ENCODE measurements at places on chromosomes 7 and 10.

- no peak for DNase-seq
These were observed 56.9 kb upstream of the MYL10 start for GRCh38 chr7:101686030-101686429.

DNA sequence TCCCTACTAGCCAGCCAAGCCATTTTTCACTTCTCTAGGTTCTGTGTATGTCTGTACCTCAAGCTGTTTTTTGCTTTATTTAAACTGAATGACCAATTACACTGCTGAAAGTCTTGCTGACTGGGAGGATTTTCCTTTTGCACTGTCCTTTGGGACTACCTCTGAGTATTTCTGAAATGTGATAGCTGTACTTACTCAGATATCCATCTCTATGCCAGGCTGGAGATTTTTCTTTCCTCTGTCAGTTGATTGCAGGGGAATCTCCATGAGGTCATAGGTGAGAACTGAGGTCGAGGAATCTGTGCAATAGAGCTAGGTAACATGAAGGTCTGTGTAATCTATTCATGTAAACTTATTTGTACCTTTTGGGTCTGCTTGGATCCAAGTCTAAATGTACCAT lies 38.9 kb upstream of the ANKRD1 start:
- no peak for DNase-seq

- no peak for DNase-seq
These were observed 6.7 kb downstream of the OR13A1 start for GRCh38 chr10:45308707-45309106.

DNA sequence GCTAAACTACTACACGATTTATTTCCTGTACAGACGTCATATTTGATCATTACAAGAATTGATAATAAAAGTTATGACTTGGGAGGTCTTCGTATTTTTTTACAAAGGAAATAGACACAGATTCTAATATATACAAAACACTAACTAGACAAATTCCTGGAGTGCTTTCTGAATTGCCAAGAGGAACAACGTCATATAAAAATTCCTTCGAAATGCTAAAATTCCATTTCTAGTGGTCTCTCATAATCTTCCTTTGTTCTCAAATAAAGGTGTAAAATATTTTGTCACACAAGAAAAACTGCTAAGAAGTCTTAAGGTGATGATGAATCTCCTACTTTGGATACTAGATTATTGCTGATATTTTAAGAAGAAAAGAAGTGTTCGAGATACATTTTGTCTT lies 85.4 kb downstream of the CDK6 start:
- DNase-seq, result no peak

DNA sequence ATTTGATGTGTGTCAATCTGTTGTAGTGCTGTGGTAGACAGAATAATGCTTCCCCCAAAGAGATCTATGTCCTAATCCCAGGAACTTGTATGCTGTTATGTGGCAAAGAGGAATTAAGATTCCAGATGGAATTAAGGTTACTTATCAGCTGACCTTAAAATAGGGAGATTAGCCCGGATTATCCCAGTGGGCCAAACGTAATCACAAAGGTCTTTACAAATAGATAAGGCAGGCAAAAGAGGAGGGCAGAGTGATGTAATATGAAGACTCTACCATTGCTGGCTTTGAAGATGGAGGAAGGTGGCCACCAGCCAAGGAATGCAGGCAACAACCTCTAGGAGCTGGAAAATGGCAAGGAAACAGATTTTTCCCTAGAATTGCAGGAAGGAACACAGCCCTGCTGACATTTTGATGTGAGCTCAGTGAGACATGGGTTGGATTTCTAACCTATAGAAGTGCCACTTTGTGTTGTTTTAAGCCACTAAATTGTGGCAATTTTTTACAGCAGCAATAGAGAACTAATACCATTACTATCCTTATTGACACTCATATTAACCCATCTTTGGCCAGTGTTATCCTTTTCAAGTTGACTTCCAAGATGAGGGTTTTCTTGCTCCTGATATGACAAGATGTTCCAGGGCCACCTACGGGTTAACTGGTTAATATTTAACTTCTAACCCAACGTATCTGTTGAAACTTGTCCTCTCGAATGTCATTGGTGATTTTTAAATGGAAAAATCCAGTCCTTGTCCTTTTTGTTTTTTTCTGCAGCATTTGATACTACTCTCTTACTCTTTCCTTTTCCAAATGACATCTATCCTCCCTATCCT lies 29.3 kb downstream of the CYCS start:
- DNase-seq, result peak; percentile 40

- DNase-seq, result no peak
These were observed 174.9 kb downstream of the CACNA2D1 start for GRCh38 chr7:82268632-82269031.

GRCh38 chr7:100432621-100433275 lies 3.1 kb downstream of the MEPCE start:
- DNase-seq, result no peak

- DNase-seq, result peak; percentile 54
These were observed 927 bp upstream of the ALOX5 start for GRCh38 chr10:45373003-45373575.

DNA sequence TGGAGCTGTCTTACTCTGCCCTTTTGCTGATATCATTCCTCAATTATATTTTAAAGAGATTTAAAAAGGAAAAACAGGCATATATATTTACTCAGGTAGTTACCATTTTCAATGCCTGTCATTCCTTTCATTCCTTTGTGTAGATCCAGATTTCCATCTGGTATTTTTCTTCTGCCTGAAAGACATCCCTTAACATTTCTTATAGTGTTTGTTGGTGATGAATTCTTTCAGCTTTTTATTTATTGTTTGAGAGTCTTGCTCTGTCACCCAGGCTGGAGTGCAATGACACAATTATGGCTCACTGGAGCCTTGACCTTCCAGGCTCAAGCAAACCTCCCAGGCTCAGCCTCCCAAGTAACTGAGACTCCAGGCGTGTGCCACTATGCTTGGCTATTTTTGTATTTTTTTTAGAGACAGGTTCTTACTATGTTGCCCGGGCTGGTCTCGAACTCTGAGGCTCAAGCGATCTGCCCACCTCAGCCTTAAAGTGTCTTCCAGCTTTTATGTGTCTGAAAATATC lies 5.6 kb upstream of the POM121 start:
- DNase-seq, result no peak

DNA sequence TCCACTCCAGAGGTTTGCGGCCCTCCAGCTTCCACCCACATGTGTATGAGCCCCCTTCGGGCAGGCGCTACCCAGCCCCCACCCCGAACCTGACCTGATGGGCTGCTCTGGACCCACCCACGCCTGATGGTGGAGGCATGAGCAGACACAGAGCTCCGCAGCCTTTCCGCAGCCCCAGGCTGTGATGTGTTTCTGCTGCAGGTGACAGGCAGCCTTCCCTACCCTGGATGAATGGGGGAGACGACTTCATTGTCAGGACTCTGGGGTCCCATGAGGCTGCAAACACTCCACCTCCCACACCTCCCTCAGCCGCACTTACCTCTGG lies 61.2 kb downstream of the OAT start:
- no peak for DNase-seq

GRCh38 chr7:5769571-5769970 lies 11.9 kb downstream of the RNF216 start:
- DNase-seq, result no peak

- DNase-seq, result no peak
These were observed 223.6 kb downstream of the GATA3 start for GRCh38 chr10:8278099-8278498.

- DNase-seq, result no peak
These were observed 156.5 kb downstream of the DOCK4 start for GRCh38 chr7:112049555-112050249.

GRCh38 chr10:97612386-97612785 lies 20.9 kb downstream of the MORN4 start:
- DNase-seq, result peak; percentile 41

GRCh38 chr10:48187713-48188485 lies 86.6 kb downstream of the FRMPD2 start:
- DNase-seq, result no peak

DNA sequence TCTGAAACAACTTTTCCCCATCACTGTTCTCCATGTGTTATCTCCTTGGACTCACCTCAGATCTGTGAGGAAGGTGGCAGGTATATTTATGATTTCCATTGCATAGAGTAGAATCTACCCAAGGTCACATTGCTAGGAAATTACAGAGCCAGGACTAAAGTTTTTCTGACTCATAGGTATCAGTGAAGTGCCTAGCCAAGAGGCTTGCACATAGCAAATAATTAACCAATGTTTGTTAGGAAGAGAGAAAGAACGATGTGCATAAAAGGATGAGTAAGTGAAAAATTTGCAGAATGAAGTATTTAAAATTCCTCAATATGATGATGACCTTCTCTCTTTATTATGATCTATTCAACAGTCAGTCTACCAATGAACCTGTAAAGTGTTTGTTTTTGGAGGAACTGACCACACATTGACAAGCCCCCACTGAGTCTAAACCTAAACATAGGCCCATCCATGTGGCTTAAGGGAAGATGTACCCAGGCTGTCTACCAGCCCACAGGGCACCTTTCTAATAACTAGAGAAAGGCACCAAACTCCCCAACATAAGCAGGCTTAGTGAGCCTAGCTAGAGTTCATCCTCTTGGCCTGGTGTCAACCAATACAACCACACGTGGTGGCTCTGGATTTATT lies 252.9 kb upstream of the ZMIZ1 start:
- no peak for DNase-seq

DNA sequence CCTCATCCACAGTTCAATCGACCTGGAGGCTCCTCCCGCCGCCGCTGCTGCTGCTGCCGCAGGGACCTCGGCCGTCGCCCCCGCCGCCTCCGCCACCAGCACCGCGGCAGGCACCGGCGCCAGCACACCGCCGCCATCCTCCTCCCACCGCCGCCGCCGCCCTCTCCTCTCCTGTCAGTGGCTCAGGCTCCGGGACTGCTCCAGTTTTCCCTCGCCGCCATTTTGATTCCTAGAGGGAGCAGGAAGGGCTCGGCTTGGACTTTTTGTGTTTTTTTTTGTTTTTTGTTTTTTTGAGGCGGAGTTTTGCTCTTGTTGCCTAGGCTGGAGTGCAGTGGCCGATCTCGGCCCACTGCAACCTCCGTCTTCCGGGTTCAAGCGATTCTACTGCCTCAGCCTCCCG lies 3.0 kb upstream of the MCM10 start:
- DNase-seq, result peak; percentile 19

GRCh38 chr7:121402701-121403100 lies 6.6 kb upstream of the FAM3C start:
- no peak for DNase-seq

- no peak for DNase-seq
These were observed 82.1 kb upstream of the SGCE start for GRCh38 chr7:94738071-94738470.

- no peak for DNase-seq
These were observed 379.7 kb upstream of the AUTS2 start for GRCh38 chr7:69218576-69218975.

DNA sequence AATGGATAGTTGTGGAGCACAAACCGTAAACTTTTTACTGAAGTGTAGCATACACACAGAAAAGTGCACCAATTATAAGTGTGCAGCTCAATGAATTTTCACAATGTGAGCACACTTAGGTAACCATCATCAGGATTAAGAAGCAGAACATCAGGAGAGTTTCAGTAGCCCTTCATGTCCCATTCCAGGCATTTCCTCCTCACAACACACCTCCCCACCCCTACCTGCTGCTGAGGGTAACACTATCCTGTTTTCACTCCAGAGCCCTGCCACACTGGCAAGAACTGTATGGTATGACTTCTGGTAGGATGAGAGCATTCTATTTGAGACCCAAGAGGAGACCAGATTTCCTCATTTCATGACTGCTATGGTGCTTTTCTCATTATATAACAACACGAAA lies 166.5 kb downstream of the PPP1R3A start:
- no peak for DNase-seq

GRCh38 chr7:48180981-48181380 lies 9.7 kb downstream of the ABCA13 start:
- DNase-seq, result no peak

DNA sequence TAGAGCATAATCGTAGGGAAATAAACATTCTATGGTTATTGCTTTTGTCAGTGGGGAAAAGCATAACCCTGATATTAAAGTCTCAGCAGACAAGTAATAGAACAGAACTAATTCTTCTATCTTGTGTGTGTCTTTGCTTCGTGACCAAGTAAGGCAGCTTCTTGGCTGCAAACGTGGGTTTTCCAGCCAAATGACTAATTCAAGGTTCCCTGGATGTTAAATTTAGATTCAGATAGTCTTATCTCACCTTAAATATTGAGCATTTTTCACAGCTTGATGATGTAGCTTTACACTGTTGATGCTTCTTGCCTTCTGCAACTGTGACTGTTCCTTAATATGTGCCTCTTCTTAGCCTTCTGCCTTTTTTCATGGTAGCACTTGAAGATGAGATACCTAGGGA lies 113.0 kb downstream of the EXOC4 start:
- DNase-seq, result no peak

DNA sequence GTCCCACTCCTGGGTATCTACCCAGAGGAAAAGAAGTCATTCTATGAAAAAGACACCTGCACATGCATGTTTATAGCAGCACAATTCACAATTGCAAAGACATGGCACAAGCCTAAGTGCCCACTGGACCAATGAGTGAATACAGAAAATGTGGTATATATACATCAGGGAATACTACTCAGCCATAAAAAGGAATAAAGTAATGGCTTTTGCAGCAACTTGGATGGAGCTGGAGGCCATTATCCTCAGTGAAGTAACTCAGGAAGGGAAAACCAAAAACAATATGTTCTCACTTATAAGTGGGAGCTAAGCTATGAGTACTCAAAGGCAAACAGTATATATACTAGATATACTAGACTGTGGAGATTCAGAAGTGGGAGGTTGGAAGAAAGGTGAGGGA lies 53.7 kb downstream of the VKORC1L1 start:
- no peak for DNase-seq

- no peak for DNase-seq
These were observed 24.9 kb downstream of the CYP2W1 start for GRCh38 chr7:1007901-1008300.

- no peak for DNase-seq
These were observed 208.3 kb downstream of the USP6NL start for GRCh38 chr10:11403116-11403515.

GRCh38 chr7:13037216-13037615 lies 349.8 kb downstream of the ARL4A start:
- no peak for DNase-seq

GRCh38 chr7:46879783-46880182 lies 702.1 kb downstream of the TNS3 start:
- DNase-seq, result no peak
